ENCODE measurements at places on chromosomes 12 and 14.

GRCh38 chr12:11067514-11067913 is 5.4 kb upstream of the TAS2R46 start:
- peak; percentile 24 for DNase-seq

DNA sequence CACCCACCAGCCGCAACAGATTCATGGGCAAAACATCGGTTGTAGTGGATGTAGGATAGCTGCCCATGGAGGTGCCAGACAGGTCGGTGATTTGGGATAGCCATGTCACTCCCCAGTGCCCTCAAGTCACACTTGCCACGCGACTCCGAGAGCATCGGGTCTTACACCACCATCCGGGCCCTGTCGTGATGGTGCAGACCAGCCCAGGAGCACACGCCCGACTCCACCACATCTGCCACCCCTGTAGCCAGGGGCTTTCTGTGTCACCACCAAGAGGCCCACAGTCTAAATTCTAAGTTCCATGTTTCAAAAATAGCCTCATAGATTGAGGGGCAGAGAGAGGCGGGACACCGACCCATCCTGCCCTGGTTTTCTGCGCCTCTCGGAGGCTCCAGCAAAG is 18.0 kb downstream of the FOXN4 start:
- DNase-seq, result no peak

- no peak for DNase-seq
Measured at GRCh38 chr12:122847516-122847836, 12.2 kb downstream of the HIP1R start.

- DNase-seq, result peak; percentile 33
Measured at GRCh38 chr12:104959335-104959841, 1.3 kb upstream of the SLC41A2 start.

DNA sequence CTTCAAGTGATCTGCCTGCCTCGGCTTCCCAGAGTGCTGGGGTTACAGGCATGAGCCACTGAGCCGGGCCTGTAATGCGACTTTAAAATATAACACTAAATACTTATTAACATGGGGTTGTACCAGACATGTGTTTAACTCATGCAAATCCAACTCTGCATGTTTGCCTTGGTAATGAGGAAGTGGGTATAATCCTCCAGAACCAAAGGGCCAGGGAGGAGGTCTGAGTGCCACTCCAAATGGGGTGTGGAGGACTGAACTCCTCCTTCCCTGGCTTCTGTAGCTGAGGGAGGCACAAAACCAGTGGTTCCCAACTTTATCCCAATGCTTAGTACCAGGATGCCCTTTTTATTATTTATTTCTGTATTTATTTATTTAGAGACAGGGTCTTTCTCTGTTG is 61.6 kb upstream of the MED13L start:
- no peak for DNase-seq

DNA sequence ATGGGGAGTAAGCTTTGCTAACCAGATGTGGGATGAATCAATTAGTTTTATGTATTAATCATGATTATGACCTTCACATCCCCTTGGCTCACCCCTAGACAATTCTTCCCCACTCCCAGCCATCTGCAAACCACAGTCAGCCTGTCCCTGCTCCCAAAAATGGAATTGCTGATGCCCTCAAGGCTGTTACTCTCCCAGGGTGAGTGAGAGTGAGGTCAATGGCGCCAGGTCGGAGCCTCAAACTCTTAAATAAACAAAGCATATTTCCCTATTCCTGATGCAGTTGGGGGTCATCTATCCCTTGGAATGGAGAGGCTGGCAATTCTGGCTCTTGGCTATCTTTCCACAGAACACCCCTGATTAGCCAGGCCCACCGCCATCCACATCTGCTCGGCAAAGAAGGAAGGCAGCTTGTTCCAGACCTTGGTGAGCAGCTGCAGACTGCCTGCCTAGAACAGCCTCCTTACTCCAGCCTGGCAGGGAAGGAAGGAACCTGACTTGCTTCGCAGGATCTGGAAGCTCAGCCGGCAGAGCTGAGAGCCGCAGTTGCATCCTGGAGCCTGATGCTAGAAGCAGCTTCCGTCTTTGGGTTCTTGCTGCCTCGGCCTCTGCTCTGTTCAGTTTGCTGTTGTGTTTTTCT is 57.0 kb downstream of the SMUG1 start:
- no peak for DNase-seq

GRCh38 chr14:21300892-21301291 is 21.0 kb downstream of the RPGRIP1 start:
- DNase-seq, result no peak

DNA sequence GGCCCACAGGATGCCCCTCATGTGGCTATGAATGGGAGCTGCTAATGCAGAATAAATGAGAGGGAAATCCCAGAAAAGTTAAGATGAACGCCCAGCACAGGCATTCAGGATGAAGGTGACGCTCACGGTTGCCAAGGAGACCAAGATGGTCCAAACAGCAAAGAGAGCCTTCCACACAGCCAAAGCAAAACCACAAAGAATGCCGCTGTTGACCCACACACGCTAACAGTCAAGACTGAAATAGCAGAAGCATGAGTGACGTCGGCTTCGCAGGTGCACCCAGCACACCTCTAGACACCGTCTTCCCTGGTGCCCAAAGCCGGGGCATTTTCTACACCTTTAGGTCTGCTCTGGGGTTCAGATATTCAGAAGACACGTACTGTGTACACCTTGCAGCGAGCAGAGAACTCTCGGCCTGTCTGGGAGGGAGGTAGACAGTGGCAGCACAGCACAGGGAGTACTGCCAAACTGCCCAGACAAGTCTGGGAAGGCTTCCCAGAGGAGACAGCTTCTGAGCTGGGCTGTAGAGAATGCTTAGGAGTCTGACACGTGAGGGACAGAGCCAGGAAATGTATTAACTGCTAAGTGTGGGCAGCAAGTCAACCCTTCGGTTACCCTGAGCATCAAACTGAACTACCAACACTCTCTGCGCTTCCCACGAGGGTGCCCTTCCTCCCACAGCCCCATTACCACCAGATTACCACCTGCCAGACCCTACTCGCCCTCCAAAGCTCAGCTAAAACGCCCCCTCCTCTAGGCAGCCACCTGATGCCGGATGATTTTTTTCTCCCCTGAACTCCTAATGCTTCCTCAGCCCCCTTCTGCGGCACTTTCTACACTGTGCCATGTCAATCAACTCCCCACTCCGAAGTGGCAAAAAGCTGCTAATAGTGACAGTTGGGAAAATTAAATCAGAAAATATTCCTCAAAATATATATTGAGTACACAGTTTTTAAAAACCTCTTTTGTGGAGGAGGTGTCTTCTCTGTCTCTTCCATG is 50.1 kb downstream of the CCDC88C start:
- peak; percentile 20 for DNase-seq

GRCh38 chr14:36485773-36486172 is 34.3 kb downstream of the NKX2-1 start:
- no peak for DNase-seq

- DNase-seq, result no peak
Measured at GRCh38 chr12:9066755-9067423, 48.8 kb downstream of the A2M start.

DNA sequence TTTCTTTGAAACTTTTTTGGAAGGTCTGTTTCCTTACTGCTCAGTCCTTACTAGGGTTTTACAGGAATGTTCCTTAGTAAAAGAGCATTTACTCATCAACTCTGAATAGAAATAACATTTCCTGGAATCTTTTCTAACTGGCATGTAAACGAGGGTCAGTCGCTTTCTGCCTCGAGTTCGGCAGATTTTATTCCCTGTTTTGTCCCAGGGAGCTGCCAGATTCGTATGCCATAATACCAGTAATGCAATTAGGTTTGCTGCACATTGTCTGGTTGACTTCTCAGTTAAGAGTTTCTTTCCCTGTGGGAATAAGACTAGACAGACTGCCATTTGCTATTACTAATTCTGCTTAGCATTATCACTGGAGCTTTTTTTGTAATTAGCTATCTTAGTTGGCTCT is 91.9 kb downstream of the VRK1 start:
- no peak for DNase-seq

DNA sequence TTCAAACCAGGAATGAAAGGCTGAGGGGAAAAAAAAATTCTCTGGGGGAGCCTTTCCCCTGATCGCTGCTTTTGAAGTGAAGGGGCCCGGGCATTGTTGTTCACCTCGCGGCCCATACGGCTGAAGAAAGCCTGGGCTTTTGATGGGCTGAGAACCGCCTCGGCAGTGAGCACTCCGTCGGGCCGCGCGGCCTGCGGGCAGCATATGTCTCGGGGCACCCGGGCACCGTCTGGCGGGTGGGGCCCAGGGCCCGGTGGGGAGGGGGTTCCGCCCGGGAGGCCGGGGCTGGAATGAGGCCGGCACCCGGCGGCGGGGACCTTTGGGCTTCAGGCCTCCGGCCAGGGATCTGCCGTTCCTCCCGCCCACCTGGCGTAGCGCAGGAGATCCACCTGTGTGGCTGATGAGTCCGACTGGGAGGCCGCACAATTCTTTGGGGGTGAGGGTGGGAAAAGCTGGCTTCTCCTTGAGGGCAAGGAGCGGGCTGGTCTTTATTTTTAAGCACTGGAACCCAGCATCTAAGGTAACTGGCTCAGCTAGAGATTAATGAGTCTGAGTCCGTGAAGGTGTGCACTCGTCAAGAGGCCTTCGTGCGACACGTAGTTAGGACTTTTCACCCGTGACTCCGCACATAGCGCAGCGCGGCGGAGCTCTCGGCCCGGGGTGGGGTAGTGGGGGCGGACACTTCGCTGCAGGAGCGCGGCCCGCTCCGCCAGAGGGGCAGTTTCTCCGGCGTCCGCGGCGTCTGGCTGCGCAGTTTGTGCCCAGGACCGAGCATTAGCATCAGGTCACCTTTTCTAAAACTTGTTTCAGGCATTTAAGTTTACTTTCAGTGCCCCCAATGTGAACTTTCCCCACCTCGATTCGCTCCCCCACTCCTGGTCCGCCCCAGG is 10.6 kb downstream of the FOXA1 start:
- DNase-seq, result no peak

DNA sequence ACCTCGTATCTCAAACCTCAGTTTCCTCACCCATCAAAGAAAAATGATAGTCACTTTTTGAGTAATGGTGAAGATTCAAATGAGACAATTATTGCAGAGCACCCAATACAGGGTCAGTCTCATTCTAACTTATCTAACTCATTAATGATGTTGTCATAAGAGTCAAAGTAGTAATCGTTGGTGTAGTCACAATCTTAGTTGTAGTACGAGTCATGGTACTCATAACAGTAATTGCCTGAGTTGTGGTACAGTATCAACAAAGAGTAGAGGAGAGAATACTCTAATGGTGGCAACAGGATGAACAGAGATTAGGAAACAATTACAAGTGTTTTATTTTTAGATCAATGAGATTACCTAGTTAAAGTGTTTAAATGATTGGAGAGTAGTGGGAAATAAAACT is 93.6 kb upstream of the TMTC2 start:
- no peak for DNase-seq

GRCh38 chr14:54660604-54661111 is 93.7 kb downstream of the SAMD4A start:
- DNase-seq, result no peak

DNA sequence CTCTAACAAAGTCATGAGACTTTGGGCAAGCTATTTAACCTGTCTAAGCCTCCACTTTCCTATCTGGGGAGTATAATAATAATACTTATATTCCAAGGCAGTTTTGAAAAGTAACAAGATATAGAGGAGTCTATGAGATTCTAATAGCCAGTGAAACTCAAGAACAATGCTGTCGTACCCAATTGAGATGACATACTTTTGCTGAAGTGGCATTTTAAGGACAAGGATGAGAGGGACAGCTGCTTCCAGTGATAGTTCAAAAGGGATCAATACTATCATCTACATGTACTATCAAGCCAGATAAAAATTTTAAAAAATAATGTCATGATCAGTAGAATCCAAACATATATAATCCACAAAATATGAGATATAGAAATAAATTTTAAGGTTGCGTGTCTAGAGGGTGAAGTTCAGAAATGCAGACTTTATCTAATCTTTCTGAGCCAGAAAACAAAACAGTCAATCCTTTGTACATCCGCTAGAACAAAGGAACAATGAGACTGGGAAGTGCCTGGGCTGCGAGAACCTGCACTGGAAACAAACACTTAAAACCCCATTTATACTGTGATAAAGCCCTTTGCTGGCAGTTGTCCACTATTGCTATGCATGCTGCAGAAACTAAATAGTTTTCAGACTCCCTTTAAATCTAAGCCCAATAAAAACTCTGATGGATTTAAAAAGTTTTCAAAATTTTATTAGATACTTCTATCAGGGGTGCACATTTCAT is 38.6 kb downstream of the PTPRB start:
- DNase-seq, result no peak

- no peak for DNase-seq
Measured at GRCh38 chr12:120199025-120199424, 1.9 kb downstream of the RPLP0 start.

GRCh38 chr14:69046476-69046860 is 67.4 kb upstream of the ACTN1 start:
- DNase-seq, result peak; percentile 36

GRCh38 chr12:76417116-76417515 is 68.9 kb upstream of the BBS10 start:
- no peak for DNase-seq

DNA sequence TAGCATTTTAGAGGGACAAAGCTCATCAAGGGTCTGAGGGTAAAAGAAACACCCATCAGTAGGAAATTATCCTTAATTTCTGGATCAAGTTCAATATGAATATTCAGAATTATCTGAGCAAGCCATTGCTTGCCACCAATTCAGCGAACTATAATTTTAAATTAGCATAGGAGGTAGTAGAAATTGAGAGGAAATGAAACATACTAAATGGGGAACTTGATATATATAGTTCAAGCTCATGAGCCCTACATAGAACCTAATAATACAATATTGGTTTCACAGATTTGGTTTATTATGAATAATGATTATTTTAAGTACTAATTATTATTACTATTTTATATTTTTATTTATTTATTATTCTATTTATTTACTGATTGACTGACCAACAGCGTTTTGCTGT is 42.1 kb upstream of the GXYLT1 start:
- DNase-seq, result no peak

DNA sequence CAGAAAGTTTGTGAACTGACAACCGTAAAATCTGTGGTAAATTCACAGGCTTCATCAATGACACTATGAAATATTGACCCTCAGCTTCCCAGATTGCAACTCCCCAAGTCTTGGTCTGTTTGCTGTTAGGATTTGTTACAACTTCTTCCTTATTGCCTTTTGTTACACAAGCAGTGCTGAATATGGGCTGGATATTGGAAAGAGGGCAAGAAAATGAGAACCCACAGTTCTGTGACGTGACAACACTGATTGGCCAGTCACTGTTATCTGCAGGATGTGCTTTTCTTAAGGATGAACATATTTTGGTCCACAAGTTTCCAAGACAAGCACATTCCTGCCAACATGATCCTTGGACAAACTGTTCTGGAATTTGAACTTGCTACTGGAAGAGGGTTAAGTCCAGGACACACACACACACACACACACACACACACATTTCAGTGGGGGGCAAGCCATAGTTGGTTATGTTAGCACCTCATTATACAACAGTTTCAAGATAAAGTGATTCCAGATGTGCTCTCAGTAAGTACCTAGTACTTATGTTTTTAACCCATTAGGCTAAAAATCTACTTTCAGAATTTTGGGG is 16.6 kb upstream of the SLC38A2 start:
- DNase-seq, result peak; percentile 100

DNA sequence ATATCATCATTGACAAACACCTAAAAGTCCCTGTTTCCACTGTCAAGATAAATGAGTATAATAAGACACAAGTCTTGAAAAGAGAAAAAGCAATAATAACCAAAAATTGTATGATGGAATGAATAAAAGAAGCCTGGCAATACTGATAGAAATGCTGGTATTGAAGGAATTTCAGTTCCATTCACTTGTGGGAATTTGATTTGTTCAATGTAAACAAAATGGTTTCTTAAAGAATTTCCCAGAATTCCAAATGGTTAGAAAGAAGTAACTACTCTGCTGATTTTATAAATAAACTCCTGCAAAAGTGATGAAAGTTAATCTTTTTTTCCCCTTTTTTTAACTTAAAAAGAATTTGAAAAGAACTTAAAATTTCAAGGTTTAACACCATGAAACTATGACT is 129.9 kb upstream of the PDZRN4 start:
- no peak for DNase-seq
